Activated CD8-positive, alpha-beta memory T cell treated with anti-CD3 and anti-CD28 coated beads, Interleukin-2, amount 50 U/mL, for 48 hours (primary cell): ENCODE measurements at places on chromosomes 1 and 21.

- DNase-seq: no peak
Measured at GRCh38 chr21:44475266-44475845, 20.0 kb downstream of the LRRC3 start.

- DNase-seq: no peak
Measured at GRCh38 chr1:94522304-94522703, 19.3 kb downstream of the F3 start.

DNA sequence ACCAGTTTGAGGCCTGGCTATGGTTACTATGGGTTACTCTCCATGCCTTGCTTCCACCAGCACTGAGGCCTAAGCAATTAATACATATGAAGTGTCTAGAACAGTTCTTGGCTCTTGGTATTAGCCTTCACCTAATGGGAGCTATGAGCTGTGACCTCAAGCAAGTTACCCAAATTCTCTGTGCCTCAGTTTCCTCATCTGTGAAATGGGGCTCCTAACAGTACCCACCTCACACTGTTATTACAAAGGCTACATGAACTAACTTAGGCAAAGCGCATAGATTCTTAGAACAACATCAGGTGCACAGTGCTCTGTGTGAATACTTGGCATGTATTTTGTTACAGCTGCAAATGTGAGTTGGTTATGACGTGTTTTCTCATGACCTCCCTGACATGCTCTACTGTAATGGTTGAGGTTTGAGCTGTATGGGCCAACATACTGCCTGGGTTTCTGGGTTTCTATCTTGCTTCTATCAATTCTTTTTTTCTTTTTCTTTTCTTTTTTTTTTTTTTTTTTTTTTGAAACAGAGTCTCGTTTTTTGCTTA is 26.5 kb downstream of the CDCP2 start:
- DNase-seq: no peak

DNA sequence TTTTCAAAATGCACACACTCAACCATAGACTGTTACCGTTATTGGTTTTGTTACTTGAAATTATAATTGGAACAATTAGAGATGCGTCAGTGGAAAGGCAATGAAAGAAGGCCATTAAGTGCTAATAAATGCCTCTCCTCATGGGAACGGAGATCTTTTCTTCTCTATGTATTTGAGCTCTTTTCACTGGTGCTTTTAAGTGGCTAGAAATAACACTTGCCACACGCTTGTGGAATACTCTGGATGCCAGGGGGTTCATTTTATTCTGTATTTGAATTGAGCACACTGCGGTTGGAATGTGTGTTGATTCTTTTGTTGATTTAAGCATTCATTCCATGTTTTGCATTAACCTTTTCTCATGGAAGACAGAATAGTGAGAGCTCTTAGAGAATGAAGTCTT is 68.4 kb downstream of the DNM3 start:
- no peak for DNase-seq

DNA sequence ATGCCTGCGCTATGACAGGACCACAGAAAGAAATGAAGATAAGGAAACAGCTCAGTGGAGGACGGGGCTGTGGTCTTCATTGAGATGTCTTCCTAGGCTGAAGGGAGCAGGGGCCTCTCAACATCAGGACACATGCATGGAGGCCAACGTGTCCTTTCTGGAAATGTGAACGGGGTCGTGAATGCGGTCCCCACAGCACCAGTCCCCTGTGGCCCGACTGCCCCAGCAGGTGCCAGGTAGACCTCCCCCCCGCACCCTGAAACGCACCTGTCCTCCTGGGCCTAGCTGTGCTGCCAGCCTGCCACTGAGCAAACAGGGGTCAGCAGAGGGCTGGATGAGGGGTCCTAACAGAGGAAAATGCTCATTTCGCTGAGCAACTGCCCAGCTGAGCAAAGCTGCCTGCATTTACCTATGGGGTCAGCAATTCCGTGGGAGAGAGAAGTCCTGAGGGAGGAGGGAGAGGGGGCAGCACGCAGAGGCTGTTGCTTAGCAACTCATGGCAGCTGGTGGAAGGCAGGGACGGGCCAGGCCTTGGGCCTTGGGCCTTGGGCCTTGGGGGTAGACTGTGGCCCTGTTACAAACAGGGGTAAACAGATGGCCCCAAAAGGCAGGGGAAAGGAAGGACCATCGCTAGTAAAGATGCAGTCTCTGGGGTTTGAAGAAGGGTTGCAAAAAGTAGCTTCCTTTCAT is 77.4 kb downstream of the NPHP4 start:
- DNase-seq: peak; percentile 38

DNA sequence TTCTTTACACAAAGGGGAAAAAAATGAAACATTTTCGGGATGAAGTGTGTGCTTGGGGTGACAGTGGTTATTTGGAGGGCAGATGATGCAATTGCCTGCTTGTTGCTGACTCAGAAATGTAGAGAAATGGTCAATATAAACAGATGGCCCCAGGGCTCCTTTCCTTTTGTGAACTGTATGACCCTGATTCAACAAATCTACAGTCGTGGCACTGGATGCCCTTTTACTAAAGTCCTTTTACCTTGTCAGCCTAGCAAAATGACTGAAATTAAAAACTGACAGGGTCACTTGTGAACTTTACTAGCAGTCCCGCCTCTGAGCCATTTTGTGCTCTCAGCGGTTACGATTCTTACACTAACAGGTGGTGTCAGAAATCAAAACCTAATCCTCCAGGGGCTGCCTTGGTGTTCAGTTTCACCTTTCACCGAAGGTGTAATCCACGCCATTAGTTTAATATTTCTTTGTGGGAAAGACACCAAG is 49.8 kb downstream of the GREM2 start:
- DNase-seq: no peak

DNA sequence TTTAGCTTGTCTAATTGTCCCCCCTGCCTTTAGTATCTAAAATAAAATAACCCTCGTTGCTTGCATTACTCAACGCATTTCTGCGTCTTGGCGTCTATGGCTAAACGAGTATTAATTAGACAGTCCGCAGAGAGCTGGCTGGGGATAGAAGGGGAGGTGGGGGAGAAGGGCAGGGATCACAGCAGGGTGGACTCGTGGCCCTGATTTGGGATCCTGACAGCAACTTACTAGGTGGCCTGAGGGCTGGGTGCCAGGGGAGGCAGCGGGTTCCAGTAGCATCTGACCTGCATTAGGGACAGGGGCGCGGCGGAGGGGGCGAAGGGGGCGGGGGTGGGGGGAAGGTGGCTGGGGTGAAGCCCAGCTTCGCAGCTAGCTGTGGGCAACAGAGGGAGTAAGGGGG is 1.1 kb upstream of the BACE2 start:
- DNase-seq: no peak

DNA sequence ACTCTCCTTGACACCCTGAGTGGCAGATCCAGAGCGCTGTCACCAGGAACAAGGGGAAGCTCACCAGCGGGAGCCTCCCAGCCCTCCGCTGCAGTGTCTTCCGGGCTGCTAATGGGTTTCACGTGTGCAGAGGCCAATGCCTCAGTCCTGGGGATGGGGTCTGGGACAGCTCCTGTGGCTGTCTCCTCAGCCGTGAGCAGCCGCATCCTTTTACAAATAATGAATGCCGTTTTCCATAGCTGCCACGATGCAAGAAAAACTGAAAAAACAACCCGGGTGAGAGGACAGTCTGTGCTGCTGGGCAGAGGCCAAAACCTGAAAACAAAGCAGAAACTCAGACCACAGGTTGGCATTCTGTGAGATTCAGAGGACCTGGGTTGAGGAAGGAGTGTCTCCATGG is 212.2 kb upstream of the RAB4A start:
- DNase-seq: no peak

DNA sequence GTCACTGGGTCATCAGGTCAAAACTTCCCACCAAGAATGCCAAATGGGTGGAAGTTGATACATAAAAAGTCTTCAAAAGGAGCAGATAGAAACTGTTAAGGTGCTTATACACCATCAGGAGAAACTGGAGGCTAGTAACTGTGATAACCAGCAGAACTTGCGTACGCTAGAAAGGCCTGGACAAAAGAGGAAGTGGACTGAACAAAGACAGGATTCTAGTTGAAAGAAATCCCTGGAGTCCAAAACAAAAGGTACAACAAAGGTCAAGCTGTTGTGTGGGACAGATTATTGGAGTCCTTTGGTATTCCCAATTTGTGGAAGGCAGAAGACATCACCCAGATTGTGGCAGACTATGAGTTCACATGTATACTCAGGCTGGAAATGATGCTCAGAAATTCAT is 215.8 kb upstream of the PBX1 start:
- no peak for DNase-seq

- DNase-seq: peak; percentile 71
Measured at GRCh38 chr21:34983680-34984086, 65.4 kb downstream of the RUNX1 start.

DNA sequence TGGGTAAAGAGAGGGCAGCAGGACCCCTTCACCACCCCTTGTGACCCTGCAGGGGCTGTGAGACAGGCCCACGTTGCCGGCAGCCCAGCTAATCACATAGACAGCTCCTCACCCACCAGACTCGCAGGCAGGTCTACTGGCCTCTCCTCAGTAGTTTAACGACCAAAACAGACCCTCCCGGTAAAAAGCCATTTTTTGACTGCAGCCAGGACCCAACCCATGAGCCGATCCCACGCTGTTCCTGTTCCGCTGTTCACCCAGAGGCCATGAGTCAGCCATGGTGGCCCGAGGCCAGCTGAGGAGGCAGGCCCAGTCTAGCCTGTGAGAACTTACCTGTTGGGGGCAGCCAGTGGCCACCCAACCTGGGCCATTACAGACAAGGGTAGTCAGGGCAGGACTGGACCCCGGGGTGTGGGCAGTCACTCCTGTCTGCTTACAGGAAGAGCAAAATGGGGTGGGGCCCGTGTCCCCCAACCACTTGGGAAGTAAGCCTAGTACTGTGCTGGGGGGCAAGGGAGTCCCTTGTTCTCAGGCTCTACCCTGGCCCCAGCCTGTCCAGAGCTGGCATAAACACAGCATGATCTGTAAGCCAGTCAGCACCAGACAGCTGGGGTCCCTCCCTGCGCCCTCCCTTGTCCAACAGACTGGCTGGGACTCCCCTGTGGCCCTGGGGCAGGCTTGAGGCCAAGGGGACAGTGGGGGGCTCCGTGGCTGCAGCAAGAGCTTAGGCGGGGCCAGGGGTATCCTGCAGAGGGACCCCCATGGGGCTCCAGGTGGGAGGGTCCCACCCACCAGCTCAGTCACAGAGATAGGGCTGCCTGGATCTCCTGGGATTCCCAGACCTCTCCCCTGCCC is 61.9 kb downstream of the WNT9A start:
- DNase-seq: peak; percentile 55

- no peak for DNase-seq
Measured at GRCh38 chr1:208142590-208143382, 101.4 kb downstream of the PLXNA2 start.

- no peak for DNase-seq
Measured at GRCh38 chr1:154801234-154802011, 68.7 kb downstream of the KCNN3 start.

GRCh38 chr1:219385787-219386427 is 212.2 kb downstream of the LYPLAL1 start:
- peak; percentile 50 for DNase-seq

- peak; percentile 89 for DNase-seq
Measured at GRCh38 chr1:100352267-100353070, at the start of gene CDC14A. Gene CDC14A, plus strand, starts transcription at chr1:100352506. Its CDS starts 449 bp downstream, at chr1:100352955.

DNA sequence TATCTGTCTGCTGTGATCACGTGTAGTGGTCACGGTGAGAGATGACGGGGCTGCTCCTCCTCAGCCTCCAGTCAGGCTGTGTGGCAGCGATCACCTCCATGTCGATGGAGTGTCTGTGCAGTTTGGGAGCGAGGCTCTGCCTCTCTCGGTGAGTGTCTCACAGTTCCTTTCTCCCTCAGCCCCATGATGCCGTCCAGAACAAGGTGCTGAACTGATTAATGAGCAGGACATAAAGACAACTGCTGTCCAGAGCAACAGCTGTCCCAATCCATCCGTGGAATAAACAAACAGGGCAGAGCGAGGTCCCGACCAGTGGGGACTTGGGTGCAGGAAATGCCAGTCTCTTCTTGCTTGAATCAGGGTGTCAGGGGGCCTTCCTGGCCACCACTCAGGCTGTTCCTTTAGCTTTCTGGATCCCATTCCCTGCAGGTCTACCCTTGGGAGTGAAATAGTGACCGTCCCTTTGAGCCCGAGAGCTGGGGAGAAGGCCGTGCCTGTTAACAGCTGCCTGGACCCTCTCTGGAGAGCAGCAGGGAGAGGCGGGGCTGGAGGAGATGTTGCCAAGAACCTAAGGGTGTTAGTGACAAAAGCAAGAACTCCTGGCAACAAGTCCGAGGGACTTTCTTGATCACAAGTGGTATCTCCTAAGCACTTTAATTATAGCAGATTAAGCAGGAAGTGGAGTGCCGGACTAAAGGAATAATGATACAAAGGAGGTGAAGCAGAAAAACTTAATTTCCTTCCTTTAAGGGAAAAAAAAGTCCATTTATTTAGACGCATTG is 443.9 kb downstream of the KIF26B start:
- no peak for DNase-seq

DNA sequence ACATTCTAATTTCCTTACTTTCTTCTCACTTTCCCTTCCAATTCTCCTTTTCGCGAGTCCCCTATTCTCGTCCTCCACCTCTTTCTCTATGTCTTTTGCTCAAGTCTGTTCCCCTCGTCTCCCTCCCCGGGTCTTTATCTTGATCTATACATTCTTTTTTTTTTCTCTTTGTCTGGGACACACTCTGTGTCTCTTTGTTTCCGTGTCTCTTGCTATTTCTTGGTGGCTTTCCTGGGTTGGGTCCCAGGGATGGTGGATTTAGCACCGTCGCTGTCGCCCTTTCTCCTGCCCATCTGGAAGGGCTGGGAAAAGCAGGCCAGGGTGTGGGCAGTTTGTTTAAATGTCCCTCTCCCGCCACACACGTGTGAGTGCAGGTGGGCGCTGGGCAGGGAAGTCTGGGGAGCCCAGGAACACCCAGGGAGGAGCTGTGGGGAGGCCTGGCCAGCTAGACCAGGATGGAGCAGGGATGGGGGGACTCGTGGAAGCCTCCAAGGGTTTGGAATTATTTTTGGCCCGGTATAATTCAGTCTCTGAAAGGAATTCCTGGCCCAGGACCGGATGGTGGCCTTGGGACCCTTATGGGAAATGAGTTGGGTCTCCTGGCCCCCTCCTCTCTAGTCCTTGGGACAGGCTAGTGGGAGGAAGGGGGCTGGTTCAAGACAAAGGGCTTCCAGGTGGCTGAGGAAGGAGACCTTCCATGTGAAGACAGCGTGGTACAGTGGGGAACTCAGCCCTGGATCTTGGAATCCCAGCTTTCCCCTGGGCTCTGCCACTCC is 9.5 kb upstream of the ID3 start:
- DNase-seq: no peak

DNA sequence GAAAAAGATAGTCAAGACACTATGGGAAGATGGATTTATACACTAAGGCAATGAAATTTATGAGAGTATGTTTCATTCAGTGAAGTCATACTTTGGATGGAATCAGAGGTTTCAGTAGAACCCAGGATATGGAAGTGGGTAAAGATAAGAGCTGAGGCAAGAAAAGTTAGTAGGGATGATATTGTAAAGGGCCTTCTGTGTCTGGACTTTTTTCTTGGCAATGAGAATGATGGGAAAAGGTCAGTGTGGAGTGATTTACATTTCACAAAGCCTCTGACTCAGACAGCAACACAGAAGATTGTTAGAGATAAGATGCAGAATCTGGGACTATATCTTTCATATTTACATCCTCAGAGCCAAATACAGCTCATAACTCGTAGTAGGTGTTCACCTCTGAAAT is 32.1 kb downstream of the SH3BGR start:
- DNase-seq: no peak

GRCh38 chr1:238458899-238459298 is 568.2 kb upstream of the ZP4 start:
- DNase-seq: no peak
